ENCODE measurements at places on chromosomes 2 and 18.

- no peaks in the 10 kb centered on the region for H3K36me3 ChIP-seq
- H3K4me3 ChIP-seq = no peak overlapping the region
- H3K27me3 ChIP-seq = no peaks in the 10 kb centered on the region
- peaks cover 5% of the 10 kb centered on the region for H3K4me1 ChIP-seq
These were observed 122.9 kb downstream of the ATAD2B start for GRCh38 chr2:23803965-23804542.

- H3K27ac ChIP-seq = no peak overlapping the region
- no peak for DNase-seq
- H3K27me3 ChIP-seq = no peaks in the 10 kb centered on the region
These were observed 690.8 kb upstream of the CELF4 start for GRCh38 chr18:38256366-38256765.

- H3K4me3 ChIP-seq = no peak overlapping the region
- peaks cover 87% of the 10 kb centered on the region for H3K27me3 ChIP-seq
- no peaks in the 10 kb centered on the region for H3K36me3 ChIP-seq
- no peak for DNase-seq
These were observed 25.1 kb downstream of the CIB4 start for GRCh38 chr2:26615860-26616705.

GRCh38 chr2:222561817-222562645 is 93.9 kb downstream of the FARSB start:
- H3K36me3 ChIP-seq = peaks cover 2% of the 10 kb centered on the region
- H3K4me3 ChIP-seq = no peak overlapping the region
- H3K27me3 ChIP-seq = no peaks in the 10 kb centered on the region

DNA sequence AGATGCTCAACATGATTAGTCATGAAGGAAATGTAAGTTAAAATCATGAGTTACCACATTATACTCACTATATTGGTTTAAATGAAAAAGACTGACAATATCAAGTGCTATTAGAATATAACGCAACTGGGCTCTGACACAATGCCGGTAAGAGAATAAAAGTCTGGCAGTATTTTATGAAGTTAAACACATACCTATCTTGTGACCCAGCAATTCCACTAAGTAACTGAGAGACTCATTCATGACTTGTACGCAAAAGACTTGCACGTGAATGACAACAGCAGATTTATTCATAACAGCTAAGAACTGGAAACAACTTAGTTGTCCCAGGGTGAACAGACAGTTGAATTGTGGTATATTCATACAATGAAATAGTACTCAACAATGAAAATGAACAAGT is 342.1 kb downstream of the SLC4A3 start:
- H3K27ac ChIP-seq = no peak overlapping the region
- no peak overlapping the region for H3K4me3 ChIP-seq
- H3K36me3 ChIP-seq = no peaks in the 10 kb centered on the region
- peaks cover 2% of the 10 kb centered on the region for H3K4me1 ChIP-seq

- H3K27ac ChIP-seq = no peak overlapping the region
- no peak overlapping the region for H3K4me3 ChIP-seq
- no peaks in the 10 kb centered on the region for H3K36me3 ChIP-seq
- DNase-seq = no peak
- H3K27me3 ChIP-seq = no peaks in the 10 kb centered on the region
These were observed 247.9 kb upstream of the SYT4 start for GRCh38 chr18:43525169-43525568.

Data from IMR-90 (cell line).